HFFc6 (cell line): ENCODE measurements at places on chromosomes 5 and 9. TPM values are rescaled to one million over a fixed set of nuclear protein-coding genes. Genes with fewer than 3 reads are reported as not detected.
A peak's percentile ranks its signal among the peaks of the same experiment; 100 is the strongest.

Gene OR1J2
- not detected in 2 replicates for total RNA-seq

DNA sequence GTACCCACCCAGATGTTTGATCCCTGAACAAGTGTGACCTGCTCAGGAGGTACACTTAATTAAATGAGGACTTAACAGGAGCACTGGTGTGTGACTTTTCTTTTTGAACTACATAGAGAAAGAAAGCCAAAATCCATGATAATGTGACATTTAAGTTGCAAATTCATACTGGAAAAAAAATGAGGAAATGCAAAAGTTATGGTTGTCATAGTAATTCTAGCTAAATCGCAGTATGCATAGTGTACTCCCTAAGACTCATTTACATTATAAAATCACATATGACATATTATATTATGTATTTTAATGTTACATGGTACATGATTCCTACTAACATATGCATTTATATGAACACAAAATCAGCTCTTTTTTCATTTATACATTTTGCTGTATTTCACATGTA is 92.0 kb upstream of the PCSK5 start:
- no peak for DNase-seq

GRCh38 chr9:89629081-89629976 is 24.5 kb downstream of the GADD45G start:
- DNase-seq: no peak

GRCh38 chr9:135822374-135822755 is 85.0 kb downstream of the CAMSAP1 start:
- no peak for DNase-seq

Gene BTNL9
- not detected in 3 replicates for total RNA-seq

Gene ADRA1B
- 0.17 to 0.45 TPM (median 0.24 TPM) in 3 replicates for total RNA-seq

Gene PCDHB8
- 0.78 to 2.0 TPM (median 0.97 TPM) in 3 replicates for total RNA-seq

Gene FOXI1
- not detected in 3 replicates for total RNA-seq

GRCh38 chr5:138138949-138139780 is at the start of gene NME5:
NME5 (minus strand) TSS chr5:138139428; CDS start chr5:138138780, 648 bp downstream.
- DNase-seq: peak; percentile 1

- DNase-seq: no peak
Measured at GRCh38 chr5:175868348-175868723, 3.0 kb upstream of the CPLX2 start.

DNA sequence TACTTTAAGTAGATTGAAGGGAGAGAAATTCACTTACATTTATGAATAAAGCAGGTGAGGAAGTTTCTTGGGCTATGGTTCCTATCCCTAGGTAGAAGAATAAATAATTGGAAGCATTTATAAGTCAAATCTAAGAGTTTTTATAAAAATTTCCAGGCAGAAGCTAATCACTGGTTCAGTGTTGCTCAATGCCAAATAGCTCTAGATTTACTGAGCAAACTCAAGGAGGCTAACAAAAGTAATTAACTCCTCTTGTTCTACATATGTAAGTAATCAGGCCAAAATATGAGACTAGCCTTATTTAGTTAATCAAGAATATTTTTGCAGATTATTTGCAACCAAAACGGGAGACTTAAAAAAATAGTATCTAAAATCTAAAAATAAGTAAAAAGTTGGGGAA is 472.3 kb downstream of the PLK2 start:
- DNase-seq: no peak

DNA sequence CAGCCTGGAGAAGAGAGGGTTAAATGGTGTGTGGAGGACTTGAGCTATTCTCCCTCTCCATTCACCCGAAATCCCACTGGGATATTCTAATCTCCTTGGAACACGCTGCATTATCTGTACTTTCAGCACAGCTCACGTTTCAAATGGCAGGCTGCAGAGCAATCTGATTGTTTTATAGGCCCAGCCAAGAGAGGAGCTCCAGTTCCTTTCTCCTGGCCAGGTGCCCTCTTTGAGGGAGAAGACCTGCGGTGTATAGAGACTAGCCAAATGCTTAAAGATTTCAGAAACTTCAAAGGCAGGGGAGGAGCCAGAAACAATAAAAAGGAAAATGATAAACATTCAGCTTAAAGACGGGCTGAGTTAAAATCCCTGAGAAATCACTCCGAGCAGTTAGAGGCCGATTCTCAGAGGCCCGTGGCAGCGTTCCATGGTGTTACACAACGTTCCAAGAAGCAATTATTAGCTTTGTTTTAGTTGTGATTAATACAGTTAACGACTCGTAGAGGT is 564.0 kb upstream of the KLF4 start:
- peak; percentile 64 for DNase-seq

Gene PRDM9
- total RNA-seq: not detected in 3 replicates

Gene LCN1
- 0.28 TPM in 1 of 2 replicates, not detected in the other for total RNA-seq

DNA sequence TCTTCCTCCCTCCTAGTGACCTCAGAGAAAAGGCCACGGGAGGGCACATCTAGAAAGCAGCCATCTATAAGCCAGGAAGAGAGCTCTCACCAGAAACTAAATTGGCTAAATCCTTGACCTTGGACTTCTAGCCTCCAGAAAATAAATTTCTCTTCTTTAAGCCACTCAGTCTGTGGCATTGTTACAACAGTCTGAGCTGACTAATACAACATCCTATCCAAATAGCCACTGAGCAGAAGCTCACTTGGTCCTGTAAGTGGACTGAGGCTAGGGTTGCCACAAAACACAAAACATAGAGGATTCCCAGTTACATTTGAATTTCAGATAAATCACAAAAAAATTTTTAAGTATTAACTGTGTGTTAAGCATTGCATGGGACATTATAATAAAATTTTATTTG is 383.4 kb downstream of the MLLT3 start:
- DNase-seq: no peak

Gene TPRN
- total RNA-seq: 11.5 to 15.3 TPM (median 13.7 TPM) in 3 replicates

Gene ORM2
- not detected in 3 replicates for total RNA-seq

GRCh38 chr5:52693280-52693679 is 94.4 kb upstream of the ITGA1 start:
- DNase-seq: peak; percentile 36

GRCh38 chr5:91160714-91161285 is 222.3 kb downstream of the ARRDC3 start:
- no peak for DNase-seq

DNA sequence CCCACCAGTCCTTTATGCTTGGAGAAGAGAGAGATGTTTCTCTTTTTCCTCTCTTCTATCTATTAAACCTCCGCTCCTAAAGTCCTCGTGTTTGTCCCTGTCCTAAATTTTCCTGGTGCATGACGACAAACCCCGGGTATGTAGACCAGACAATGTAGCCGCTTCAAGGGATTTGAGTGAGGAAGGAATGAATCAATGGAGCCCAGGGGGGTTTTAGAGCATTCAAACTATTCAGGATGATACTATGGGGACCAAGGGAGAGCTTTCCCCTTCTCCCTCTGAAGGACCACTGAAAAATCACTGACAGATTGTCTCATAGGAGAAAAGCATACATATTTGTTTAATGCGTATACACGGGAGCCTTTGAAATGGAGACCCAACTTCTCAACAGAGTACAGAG is 18.4 kb downstream of the CEL start:
- DNase-seq: no peak

DNA sequence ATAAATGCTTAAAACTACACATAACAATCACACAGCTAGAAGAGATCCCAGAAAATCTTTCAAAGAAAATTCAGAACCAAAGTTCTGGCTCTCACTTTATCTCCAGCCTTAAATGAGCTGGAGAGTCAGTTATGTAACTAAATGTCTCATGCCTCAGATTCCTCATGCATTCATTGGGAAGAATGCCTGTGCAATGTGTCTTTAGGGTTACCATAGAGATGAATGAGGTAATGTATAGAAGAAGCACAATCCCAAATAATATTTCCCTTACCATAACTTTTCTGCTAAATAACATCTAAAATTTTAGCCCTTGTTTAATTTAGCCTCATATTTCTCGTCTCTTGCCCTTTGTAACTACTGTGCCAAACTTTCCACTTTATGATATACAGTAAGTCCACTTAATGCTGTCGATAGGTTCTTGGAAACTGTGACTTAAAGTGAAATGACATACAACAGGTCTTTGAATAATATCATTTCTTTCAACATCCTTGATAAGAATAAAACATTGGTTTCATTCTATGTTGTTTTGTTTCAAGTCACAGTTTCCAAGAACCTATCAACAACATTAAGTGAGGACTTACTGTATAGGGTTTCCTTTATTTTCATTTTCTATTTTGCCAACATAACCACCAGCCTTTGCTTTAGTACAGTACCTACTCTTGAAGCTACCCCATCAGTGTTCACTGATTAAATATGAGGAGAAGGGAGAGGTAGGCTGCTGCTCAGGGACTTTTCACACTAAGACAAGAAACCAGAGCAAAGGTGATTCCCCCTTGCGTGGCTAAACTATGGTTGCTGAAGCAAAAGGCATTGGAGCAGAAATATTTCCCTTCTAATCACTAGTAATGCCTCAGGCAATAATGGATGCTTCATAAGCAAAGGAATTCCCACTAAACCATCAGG is 295.7 kb upstream of the PTGER4 start:
- peak; percentile 80 for DNase-seq

DNA sequence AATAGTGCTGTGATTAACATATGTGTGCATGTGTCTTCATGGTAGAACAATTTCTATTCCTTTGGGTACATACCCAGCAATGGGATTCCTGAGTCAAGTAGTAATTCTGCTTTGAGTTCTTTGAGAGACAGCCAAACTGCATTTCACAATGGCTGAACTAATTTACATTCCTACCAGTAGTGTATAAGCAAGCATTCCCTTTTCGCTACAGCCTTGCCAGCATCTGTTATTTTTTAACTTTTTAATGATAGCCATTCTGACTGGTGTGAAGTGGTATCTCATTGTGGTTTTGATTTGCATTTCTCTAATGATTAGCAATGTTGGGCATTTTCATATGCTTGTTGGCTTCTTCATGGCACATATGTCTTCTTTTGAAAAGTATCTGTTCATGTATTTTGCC is 308.5 kb downstream of the ARRDC3 start:
- peak; percentile 84 for DNase-seq

- no peak for DNase-seq
Measured at GRCh38 chr9:131330814-131331600, 41.5 kb downstream of the PLPP7 start.

DNA sequence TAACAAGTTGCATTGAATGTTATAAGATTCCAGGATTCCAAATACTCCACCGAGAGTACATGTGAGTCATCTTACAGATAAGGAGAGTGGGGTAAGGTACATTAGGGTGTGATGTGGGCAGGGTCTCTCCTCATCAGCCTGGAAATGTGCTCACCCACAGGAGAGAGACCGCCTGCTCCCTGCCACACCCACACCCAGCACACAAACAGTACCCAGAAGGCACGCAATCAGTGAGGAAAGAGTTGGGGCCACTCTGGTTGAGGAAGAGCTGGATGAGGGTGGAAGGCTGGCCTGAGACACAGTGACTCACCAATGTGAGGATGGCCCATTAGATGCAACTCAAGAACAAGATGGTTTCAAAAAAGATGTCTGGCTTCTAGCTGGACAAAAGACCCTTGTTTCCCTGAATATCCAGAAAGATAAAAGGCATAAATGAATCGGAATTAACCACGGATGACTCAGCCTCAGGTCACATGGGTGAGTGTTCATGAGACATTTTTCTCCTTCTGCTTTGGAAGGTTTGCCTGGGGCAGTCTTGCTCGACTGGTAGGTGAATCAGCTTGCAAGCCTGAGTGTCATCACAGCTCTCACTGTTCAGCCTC is 51.1 kb upstream of the LHFPL2 start:
- DNase-seq: peak; percentile 98

- no peak for DNase-seq
Measured at GRCh38 chr5:95181644-95182043, 103.2 kb downstream of the MCTP1 start.

- no peak for DNase-seq
Measured at GRCh38 chr5:158952951-158953350, 146.8 kb downstream of the EBF1 start.

Gene CDO1
- not detected in 3 replicates for total RNA-seq

Gene SPAG8
- 0.85 to 1.1 TPM (median 1.0 TPM) in 3 replicates for total RNA-seq

DNA sequence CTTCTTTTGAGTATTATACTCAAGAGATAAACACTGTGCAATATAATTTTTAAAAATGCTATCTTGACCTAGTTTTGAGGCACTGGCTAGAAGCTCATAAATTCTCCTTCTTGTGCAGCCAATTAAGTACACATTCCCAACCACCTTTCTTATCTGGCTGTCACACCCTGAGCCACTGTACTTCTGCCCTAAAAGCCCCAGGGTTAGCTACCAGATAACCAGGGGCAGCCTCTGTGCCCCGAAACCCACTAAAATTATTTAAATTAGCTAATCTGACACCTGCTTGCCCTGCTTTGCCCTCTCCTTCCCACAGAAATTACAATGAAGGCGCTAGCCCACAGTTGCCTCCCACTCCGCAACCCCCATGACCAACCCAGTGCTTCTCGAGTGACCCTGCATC is 597.3 kb upstream of the TYRP1 start:
- DNase-seq: no peak

DNA sequence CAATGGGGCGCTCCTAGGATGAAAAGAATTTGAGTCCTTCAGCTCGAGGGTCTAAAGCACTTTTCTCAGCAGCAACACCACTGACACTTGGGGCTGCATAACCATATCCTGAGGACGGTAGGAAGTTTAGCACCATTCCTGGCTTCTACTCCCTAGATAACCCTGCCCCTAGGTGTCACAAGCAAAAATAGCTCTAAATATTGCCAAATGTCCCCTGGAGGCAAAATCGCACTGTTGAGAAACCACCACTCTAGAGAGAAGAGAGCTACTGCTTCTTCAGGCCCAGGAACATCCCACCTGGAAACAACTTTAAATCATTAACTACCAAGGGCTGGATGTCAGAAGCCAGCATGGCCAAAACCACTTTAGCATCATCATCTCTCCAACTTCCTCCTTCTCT is 29.8 kb downstream of the MYO10 start:
- no peak for DNase-seq

Gene SLC36A3
- total RNA-seq: not detected in 2 replicates

GRCh38 chr9:90176901-90177300 is 465.7 kb downstream of the DIRAS2 start:
- no peak for DNase-seq

Gene SPINK7
- not detected in 3 replicates for total RNA-seq

DNA sequence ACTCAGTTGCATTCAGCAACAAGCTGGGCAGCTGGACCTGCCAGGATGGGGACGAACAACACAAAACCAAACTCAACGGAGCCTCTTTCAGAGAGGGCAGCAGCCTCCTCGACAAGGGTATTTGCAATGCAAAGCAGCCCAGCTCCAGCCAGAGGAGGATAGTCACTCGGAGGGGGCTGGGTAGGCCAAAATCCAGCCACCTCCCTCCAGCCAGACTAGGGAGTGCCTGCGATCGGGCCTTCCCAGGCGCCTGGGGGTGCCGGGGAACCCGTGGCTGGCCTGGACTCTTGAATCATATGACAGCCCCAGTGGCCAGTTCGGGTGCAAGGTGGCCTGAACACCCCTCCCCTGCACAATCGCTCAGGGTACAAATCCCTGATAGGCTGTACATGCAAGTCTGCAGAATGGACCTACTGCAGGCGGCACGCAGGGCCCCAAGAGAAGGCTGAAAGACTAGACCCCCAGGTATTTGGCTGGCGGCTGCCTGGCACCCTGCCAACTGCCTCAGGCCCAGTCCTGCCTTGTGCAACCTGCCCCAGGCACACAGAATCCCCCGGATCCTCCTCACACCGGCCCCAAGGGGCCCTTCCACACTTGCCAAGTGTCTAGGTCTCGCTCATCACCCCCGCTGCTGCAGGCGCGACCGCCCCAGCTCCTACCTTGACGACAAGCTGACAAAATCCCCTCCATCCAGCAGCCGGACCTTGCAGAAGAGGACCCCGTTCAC is 1.3 kb downstream of the EEIG1 start:
- DNase-seq: peak; percentile 57

GRCh38 chr5:157961176-157961575 is 102.2 kb upstream of the CLINT1 start:
- no peak for DNase-seq

- no peak for DNase-seq
Measured at GRCh38 chr9:134192311-134192950, 28.1 kb upstream of the RNU6ATAC start.
